ENCODE measurements at places on chromosomes 4 and X.

- no peaks in the 10 kb centered on the region for H3K27me3 ChIP-seq
- H3K4me1 ChIP-seq: no peaks in the 10 kb centered on the region
- H3K27ac ChIP-seq: no peak overlapping the region
- no peak for DNase-seq
These were observed 7.6 kb upstream of the AMELX start for GRCh38 chrX:11285651-11286050.

- H3K4me3 ChIP-seq: peak overlapping the region; percentile 99
- peaks cover 19% of the 10 kb centered on the region for H3K36me3 ChIP-seq
- H3K4me1 ChIP-seq: peaks cover 48% of the 10 kb centered on the region
- peak overlapping the region; percentile 96 for H3K27ac ChIP-seq
- no peak for DNase-seq
These were observed 1.5 kb downstream of the MRFAP1 start for GRCh38 chr4:6641971-6642320.

GRCh38 chrX:154446430-154446829, 2.5 kb downstream of the FAM50A start:
- no peak overlapping the region for H3K27ac ChIP-seq
- peaks cover 44% of the 10 kb centered on the region for H3K36me3 ChIP-seq
- no peak for DNase-seq
- H3K27me3 ChIP-seq: no peaks in the 10 kb centered on the region

GRCh38 chr4:82523179-82523578, 38.6 kb downstream of the TMEM150C start:
- H3K4me3 ChIP-seq: no peak overlapping the region
- no peak overlapping the region for H3K27ac ChIP-seq
- H3K27me3 ChIP-seq: no peaks in the 10 kb centered on the region
- no peaks in the 10 kb centered on the region for H3K36me3 ChIP-seq
- peaks cover 17% of the 10 kb centered on the region for H3K4me1 ChIP-seq
- DNase-seq: no peak

DNA sequence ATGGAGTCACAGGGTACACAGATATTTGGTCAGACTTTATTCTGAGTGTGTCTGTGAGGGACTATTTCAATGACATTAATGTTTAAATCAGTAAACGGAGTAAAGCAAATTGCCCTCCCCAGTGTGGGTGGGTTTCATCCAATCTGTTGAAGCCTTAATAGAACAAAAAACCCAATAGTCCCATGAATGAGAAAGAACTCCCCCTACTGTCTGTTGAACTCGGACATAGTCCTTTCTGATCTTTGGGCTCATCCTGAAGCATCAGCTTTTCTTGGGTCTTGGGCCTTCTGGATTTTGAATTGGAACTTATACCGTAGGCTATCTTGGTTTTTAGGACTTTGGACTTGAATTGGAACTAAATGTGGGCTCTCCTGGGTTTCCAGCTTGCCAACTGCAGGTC, 193.6 kb downstream of the COX7B2 start:
- no peaks in the 10 kb centered on the region for H3K27me3 ChIP-seq
- H3K4me3 ChIP-seq: no peak overlapping the region
- H3K36me3 ChIP-seq: no peaks in the 10 kb centered on the region
- no peak for DNase-seq
- no peak overlapping the region for H3K27ac ChIP-seq
